ENCODE measurements at places on chromosomes 6 and 20. TPM values are rescaled to one million over a fixed set of nuclear protein-coding genes. Genes with fewer than 3 reads are reported as not detected.
A peak's percentile ranks its signal among the peaks of the same experiment; 100 is the strongest.

The SLC22A23 gene
- total RNA-seq, result 27.6 TPM

The SMPDL3A gene
- 18.7 TPM for total RNA-seq

The PTPRT gene
- total RNA-seq, result not detected

The ZKSCAN8 gene
- 48.9 TPM for total RNA-seq

DNA sequence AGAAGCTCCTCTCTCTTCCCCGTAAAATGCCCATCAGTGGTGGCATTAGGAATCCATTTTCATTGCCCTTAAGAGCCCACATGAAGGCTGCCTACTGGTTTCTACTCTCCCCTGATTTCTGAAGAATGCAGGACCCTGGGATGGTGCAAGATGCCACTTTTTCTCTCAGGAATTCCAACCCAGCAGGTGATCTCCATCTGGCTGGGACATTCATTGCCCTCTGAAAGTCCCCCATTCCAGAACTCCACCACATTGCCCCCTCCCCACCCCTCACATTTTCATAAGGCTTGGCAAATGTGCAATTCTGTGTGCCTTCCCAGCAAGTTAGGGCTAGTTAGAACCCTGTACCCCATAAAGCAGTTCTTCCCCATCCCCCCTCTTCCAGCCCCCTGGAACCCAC lies 88.0 kb downstream of the BANF2 start:
- no peaks in the 10 kb centered on the region for H3K27me3 ChIP-seq
- no peaks in the 10 kb centered on the region for H3K4me1 ChIP-seq
- no peak for DNase-seq
- no peak overlapping the region for H3K27ac ChIP-seq
- no peak overlapping the region for H3K4me3 ChIP-seq
- no peaks in the 10 kb centered on the region for H3K36me3 ChIP-seq

GRCh38 chr6:5998711-5999687 lies 7.7 kb downstream of the NRN1 start:
- H3K4me1 ChIP-seq, result peaks cover 14% of the 10 kb centered on the region
- no peak overlapping the region for H3K4me3 ChIP-seq
- peaks cover 30% of the 10 kb centered on the region for H3K27me3 ChIP-seq
- no peak for DNase-seq

DNA sequence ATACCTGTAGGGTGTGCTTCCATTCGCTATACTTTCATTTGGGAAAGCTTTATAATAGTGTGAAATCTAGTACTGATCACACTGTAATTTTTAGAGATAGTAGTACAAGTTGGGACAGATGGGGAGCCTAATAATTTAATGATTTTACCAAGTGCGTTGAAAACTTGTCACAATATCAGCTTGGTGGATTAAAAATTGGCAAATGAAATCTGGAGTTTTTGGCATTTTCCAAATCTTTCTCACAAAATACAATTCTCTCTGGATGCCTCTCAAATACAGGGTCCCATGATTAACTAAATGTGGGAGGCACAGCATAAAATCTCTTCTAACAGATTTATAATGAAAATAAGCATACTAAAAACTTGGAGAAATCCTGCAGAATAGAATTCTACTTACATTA lies 96.4 kb downstream of the PLCB4 start:
- H3K27ac ChIP-seq, result no peak overlapping the region
- no peak for DNase-seq
- H3K4me1 ChIP-seq, result peaks cover 4% of the 10 kb centered on the region
- no peaks in the 10 kb centered on the region for H3K27me3 ChIP-seq

- no peaks in the 10 kb centered on the region for H3K4me1 ChIP-seq
- DNase-seq, result no peak
- no peaks in the 10 kb centered on the region for H3K27me3 ChIP-seq
Observed at GRCh38 chr6:82084324-82084920, 163.1 kb downstream of the IBTK start.

GRCh38 chr6:26170951-26171841 lies 84.0 kb downstream of the HFE start:
- no peaks in the 10 kb centered on the region for H3K4me1 ChIP-seq
- no peak for DNase-seq
- peak overlapping the region; percentile 86 for H3K4me3 ChIP-seq
- H3K27ac ChIP-seq, result peak overlapping the region; percentile 100
- no peaks in the 10 kb centered on the region for H3K27me3 ChIP-seq
- no peaks in the 10 kb centered on the region for H3K36me3 ChIP-seq

DNA sequence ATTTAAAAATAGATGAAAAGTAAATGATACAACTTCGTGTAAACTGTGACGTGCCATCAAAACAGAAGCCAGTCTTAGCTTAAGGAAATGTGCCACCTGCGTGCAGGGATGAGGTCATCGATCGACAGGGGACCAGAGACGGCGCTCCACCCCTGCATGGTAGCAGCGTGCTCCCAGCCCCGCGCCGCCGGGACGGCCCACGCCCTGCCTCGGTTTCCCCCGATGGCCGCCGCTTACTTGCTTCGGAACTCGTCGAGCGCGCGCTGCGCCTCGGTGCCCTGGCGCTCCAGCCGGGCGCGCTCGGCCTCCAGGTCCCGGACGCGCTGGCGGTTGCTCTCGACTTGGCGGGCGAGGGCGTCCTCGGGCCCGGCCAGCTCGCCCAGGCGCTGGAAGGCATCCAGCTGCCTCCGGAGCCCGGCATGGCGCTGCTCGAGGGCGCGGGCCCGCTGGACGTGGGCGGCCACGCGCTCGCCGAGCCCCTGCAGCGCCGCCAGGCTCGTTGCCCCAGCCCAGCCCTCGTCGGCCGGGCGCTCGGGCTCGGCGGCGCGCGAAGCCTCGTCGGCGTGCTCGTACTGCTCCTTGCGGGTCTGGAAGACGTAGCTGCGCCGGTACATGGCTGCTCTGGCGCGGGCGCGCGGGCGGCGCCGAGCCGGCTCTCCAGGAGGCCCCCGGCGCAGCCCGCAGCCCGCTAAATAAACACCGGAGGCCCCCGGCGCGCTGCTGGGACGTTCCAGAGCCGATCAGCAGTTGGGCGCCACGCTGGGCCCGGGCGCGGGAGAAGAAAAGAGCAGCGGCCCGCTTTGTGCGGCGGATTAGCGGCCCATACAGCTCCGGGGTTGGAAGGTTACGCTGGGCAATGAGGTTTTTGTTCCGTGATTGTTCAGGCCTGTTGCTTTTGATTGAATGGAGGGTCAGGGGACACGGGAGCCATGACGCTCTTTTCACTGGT lies at the start of gene BFSP1:
TSS of gene BFSP1 (minus strand) at position 664 of the 949 bp plus-strand sequence. CDS start at position 614, 50 bp downstream.
- no peaks in the 10 kb centered on the region for H3K4me1 ChIP-seq
- no peaks in the 10 kb centered on the region for H3K36me3 ChIP-seq
- peak within 1 kb of the TSS; percentile 61 for H3K27ac ChIP-seq
- DNase-seq, result peak; percentile 49
- H3K4me3 ChIP-seq, result peak within 1 kb of the TSS; percentile 56

GRCh38 chr6:13355999-13356785 lies 27.9 kb upstream of the TBC1D7 start:
- H3K4me1 ChIP-seq, result peaks cover 12% of the 10 kb centered on the region
- no peak for DNase-seq

Measured in uterus (tissue), 4 donors.